ENCODE measurements at places on chromosomes 3 and 15.

DNA sequence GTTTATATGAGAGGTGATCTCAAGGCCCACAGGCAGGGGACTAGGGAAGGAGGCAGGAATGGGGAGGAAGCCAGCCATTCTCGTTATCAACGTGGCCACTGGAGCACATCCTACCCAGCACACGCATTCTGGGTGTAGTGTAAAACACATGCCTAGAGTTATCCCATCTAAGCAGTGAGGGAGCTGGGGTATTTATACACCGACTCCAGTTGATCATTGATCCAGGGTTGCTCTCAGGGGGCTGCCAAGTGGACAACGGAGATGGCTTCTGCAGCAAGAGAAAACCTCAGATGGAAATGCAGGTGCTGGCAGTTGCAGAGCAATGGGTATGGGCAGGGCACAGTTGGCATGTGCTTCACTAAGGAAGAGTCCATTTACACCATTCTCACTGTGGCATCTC is 30.4 kb upstream of the SYNM start:
- no peak for DNase-seq

GRCh38 chr3:24299246-24299805 is 195.3 kb downstream of the THRB start:
- DNase-seq: no peak

- DNase-seq: no peak
Measured at GRCh38 chr3:4835616-4836043, 143.6 kb upstream of the BHLHE40 start.

DNA sequence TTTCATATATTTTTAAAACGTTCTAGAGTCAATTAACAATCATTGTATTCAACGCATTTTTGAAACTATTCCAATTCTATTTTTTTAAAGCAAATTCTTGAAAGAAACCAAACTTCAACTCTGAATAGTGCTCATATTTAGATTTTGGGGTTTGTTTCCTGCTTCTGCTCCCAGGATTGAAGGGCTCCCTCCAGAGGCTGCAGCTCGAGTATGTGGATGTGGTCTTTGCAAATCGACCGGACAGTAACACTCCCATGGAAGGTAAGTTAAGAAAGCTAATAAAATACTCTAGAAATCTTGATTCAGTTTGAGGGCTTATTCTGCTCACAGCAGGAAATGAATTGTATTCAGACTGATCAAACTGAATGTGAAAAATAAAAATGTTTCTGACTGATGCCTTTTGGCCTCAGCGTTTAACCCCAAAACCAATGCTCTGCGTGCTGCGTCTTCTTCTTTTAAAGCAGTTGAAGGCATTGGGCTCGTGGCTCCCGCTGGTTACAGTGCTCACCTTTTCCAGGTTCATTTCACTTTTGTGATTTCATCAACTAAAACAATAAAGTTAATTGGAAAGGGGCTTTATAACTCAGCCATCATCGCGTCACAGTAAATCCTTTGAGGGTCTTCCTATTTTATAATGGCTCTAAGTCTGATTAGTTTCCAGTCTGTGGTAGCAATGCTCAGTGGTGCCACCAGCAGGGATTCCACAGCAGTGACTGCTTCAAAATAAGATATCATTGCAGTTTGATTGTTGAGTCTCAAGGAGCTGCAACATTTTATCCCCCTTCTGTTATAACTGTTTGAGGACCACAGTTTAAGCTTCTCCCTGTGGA is 80.1 kb downstream of the SSR3 start:
- DNase-seq: no peak

DNA sequence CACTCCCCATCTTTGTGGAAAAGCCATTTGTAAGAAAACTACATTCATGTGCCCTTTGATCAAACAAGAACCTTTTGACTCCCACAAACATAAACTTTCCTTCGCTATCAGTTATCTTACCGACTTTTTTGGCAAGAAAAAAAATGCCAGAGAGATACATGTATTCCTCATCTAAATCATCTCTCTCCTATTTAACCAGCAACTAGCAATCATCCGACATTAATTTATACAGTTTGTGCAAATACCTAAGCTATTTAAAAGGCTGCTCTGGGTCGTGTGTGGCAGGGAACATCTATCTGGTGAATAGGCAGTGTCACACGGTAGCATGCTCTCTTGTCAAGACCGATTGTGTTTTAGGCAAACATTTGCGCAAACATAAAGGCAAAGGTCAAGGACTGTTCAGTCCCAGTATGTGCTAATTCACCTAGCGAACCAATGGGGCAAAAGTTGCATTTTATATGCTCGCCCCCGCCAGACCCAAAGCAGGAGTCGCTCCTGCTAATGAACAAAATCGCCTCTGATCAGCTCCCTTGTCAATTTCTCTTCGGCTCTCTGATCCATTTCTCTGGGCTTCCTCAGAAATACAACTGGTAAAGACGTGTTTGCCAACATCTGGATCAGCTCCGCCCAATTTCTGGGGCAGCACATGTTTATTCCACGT is 37.7 kb downstream of the ZIC4 start:
- no peak for DNase-seq

DNA sequence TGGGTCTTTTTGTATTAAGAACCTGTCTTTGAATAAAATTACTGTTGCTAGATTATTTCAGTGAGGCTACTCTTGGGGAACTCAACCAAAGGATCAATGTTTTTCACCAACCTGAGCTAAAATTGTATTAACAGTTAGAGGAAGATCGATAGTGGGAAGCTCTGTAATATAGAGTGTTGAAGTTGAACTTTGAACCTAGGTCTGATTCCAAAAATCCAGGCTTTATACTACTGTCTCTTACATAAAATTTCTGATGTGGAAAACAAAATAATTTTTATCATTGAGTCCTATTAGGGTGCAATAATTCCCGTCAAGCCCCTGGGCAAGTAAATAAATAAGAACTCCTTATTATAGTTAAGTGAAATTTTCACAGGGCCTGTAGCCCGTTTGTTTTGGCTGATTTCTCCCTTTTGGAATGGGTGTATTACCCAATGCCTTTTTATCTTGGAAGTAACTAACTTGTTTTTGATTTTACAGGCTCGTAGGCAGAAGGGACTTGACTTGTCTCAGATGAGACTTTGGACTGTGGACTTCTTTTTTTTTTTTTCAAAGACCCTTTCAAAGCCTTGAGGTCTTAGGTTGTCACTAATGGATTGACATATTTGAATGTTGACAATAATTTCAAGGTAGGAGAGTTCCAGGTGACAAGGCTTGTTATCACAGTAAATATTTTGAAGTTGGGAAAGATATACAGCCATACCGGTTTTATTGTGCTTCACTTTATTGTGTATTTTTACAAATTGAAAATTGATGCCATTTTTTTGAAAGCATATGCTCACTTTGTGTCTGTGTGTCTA is 276.1 kb downstream of the NFKBIZ start:
- DNase-seq: no peak

DNA sequence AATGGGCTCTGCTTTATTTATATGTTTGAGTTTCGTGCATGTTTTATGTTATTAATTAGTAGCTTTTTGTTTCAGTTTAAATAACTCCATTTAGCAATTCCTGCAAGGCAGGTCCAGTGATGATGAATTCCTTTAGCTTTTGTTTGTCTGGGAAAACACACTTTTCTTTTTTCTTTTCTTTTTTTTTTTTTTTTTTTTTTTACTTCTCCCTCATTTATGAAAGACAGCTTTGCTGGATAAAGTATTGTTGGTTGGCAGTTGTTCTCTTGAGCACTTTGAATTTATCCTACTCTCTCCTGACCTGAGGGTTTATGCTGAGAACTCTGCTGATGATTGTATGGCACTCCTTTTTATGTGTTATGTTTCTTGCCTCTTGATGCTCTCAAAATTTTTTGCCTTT is 35.7 kb downstream of the TMEM39A start:
- DNase-seq: no peak

DNA sequence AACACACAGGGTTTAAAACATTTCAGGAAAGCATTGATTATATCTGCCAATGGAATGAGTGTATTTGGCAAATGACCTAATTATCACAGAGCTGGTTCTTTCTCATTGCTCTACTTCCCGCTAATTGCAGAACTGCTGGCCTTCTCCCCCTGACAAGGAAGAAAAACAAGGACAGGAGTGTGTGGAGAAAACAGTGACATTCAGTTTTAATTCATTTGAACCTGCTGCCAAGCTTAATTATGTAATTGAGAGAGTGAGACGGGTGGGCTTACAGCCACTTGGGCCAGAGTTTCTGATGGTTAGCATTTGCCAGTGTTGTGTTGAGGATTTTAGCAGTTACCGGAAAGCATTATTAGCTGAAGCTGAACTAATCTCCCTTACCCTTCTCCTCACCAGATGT is 301.4 kb downstream of the RBMS3 start:
- DNase-seq: no peak

DNA sequence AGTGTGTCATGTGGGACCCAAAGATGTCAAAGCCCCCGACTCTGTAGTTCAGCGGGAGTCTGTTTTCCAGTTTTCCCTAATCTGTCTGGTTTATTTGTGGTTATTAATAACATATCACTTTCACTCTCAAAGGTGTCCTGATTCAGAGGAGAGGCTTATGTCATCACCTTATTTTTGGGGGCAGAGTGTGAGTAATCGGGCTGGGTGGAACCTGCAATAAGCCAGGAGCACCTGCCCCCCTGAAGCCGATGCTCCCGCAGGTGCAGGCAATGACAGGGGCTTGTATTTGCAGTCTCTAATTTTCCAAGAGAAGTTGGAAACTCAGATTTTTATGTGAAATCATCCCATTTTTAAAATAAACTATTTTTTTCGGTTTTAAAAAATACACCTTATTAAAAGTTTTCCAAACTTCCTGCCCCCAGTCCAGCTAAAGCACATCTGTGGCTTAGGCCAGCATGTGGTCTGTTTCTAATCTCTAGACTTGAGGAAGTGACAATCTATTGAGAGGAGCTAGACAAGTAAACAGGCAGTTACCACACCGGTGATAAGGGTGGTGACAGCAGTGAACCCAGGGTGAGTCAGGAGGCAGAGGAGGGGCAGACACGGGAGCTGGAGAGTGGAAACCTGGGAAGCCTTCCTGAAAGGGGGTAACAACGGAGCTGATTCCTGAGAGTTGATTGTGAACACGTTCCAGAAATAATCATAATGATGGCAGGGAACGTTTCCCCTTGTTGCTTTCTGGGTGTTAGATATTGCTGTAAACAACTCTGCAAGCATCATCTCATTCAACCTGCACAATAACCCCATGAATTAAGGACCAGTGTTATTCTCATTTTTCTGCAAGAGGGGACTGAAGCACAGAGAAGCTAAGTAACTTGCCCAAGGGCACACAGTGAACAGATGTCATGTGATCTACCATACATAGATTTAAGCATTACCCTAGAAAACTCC is 37.2 kb downstream of the BHLHE40 start:
- DNase-seq: no peak

DNA sequence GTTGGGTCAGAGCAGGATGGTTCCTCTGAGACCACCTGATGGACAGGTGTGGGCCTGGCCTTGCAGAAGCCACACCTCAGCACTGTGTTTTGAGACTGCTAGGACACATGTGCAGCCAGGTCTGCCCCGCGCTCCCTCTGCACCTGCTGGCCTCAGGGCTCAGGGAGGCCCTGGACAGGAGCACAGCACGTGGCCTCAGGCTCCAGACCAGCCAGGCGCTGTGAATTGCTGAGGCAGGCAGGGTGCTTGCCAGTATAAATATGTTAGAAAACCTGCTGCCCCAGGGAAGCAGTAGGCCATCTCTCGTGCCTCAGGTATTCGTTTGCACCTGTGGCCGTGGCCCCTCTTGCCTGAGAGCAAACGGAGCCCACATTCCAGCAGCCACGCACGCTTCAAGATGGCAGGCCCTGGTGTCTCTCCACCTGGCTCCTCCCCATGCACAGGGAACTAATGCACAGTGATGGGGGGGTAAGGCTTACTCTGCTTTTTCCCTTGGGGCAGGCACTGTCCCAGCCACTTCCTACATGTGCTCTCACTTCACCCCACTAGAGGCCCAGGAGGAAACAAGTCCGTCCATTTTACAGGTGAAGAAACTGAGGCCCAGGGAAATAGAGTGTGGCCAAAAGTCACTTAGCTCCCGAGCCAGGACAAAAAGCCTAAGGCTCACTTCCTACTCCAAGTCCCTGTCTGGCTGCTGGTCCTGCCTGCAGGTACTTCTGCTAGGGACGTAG is 20.4 kb downstream of the SEC61A1 start:
- DNase-seq: no peak

- DNase-seq: no peak
Measured at GRCh38 chr3:173957646-173958045, 560.1 kb downstream of the NLGN1 start.

- DNase-seq: no peak
Measured at GRCh38 chr3:154762486-154762885, 317.6 kb upstream of the MME start.

GRCh38 chr15:40244961-40245523 is 6.2 kb downstream of the PAK6 start:
- no peak for DNase-seq

GRCh38 chr15:39585389-39585841 is 4.5 kb downstream of the THBS1 start:
- no peak for DNase-seq

- DNase-seq: no peak
Measured at GRCh38 chr3:141901914-141902313, 25.5 kb downstream of the ATP1B3 start.

- DNase-seq: no peak
Measured at GRCh38 chr3:144645300-144645699, 673.7 kb downstream of the DIPK2A start.
